ENCODE measurements at places on chromosomes 7 and 10.

GRCh38 chr7:115603416-115603815 lies 427.1 kb downstream of the TFEC start:
- DNase-seq, result no peak

DNA sequence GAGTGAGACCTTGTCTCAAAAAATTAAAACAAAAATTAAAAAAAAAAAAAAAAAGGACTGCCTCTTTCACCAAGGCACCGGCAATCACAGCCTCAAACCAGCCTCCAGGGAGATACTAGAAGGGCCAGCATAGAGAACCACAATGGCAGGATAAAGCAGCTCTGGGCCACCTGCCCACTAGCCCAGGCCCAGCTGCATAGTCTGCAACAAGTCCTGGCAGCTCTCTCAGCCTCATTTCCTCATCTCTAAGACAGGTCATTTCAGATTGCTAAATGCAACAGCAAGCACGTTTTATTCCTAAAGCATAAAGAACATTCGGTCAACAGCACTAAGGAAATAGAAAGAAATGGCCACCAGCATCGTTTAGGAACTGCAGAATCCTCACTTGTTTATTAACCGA lies 28.8 kb downstream of the XPNPEP1 start:
- DNase-seq, result no peak

GRCh38 chr7:1059200-1060091 lies 15.1 kb downstream of the GPR146 start:
- DNase-seq, result no peak

DNA sequence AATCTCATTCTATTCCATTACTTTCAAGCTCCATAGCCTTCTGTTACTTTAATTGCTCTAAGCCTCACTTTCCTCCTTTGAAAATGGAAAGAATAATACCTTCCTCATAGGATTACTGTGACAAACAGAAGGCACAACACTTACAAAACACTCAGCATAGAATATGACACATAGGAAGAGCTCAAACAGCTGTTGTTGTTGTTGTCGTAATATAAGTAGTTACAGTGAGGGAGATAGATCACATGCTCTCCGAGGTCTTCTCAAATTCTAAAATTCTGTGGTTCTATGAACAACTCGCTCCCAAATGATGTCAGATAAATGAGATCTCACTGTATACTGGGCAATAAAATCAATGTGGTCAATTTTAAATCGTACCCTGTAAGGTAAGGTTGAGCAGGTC lies 1049.3 kb upstream of the C7orf33 start:
- no peak for DNase-seq

GRCh38 chr7:134785842-134786241 lies 6.4 kb downstream of the CALD1 start:
- no peak for DNase-seq

DNA sequence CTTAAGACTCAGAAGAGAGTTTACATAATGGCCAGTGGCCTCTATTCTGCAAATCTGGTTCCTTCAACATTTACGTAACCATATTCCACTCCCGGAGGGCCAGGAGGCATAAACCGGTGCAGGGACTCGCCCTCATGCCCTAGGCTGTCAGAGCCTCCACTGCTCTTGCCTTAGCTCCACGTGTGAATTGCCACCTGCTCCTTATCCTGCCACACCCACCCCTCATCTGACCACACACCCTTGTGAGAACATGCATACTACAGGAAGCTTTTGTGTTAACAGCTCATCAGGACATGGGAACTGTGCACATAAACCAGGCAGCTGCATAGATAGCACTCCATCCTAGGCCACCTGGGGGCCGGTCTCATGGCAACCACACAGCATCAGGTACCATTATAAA lies 146.7 kb upstream of the PFKP start:
- no peak for DNase-seq

DNA sequence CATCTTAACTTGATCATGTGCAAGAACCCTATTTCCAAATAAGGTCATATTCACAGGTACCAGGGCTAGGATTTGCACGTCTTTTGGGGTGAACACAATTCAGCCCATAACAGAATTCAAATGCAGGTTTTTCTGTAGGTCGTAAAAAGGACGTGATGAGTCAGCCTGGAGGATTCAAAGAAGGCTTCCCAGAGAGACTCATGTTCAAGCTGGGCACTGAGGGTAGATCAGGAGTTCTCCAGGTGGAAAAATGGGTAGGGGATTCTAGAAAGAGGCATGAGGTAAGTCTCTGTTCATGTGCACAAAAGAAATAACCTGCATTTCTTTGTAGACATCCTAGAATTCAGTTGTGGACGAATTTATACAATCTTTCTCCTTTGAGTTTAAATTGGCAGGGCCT lies 160.4 kb downstream of the RPS24 start:
- no peak for DNase-seq

DNA sequence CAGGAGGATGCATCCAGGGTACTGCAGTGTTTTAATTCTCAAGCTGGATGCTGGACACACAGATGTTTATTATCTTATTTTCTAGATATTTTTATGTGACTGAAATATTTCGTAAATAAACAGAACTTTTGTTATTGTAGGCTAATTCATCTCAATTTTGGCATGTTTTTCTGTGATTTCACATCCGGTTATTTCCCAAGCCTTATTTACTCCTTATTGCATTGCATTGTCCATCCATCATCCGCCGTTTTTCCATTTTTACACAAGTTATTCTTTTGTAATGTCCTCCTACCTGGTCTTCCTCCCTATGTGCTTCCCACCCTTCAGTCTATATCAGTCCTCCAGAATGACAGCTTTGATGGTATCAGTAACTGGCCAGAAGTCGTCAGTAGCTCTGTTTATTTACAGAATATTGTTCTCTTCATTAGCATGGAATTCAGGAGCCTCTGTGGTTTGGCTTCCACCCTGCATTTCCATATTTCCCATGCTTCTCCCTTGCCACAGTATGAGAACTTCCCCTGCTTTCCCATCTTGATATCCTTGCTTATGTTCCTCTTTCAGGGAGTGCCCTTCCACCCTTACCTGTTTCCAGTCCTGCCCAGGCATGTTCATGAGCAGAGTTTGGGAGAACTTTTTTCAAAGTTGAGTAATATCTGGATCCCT lies 16.1 kb downstream of the GNAI1 start:
- no peak for DNase-seq

GRCh38 chr10:30170814-30171213 lies 111.4 kb upstream of the JCAD start:
- no peak for DNase-seq

- peak; percentile 81 for DNase-seq
Observed at GRCh38 chr10:30422981-30423654, 10.9 kb upstream of the MAP3K8 start.

DNA sequence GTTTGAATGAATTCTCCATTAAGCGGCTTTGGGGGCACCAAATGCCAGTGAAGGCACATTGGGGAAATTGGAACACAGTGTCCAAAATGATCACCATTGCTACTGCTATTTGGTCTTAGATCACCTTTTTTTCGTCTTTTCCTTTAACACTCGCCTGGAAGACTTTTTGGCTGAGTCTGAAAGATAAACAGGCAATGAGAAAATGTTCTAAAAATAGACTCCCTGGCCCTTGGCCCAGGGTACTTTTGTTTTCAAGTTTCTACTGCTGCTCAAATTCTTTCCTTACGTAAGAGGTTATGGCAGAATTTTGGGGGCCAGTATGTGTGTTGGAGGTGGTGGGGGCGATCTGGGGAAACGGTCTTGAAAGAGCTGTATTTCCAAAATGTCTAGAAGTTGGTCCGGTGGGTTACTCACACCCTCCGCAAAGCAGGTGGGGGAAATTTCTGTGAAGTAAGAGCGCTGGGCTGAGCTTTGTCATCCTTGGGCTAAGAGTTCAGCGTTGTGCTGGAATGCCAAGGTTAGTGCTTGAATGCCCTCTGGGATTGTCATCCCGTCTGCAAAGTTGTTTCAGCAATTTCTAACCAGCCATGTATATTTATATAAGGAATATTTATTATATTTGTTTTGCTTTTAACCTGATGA lies 1.3 kb upstream of the ITPRIP start:
- peak; percentile 48 for DNase-seq

DNA sequence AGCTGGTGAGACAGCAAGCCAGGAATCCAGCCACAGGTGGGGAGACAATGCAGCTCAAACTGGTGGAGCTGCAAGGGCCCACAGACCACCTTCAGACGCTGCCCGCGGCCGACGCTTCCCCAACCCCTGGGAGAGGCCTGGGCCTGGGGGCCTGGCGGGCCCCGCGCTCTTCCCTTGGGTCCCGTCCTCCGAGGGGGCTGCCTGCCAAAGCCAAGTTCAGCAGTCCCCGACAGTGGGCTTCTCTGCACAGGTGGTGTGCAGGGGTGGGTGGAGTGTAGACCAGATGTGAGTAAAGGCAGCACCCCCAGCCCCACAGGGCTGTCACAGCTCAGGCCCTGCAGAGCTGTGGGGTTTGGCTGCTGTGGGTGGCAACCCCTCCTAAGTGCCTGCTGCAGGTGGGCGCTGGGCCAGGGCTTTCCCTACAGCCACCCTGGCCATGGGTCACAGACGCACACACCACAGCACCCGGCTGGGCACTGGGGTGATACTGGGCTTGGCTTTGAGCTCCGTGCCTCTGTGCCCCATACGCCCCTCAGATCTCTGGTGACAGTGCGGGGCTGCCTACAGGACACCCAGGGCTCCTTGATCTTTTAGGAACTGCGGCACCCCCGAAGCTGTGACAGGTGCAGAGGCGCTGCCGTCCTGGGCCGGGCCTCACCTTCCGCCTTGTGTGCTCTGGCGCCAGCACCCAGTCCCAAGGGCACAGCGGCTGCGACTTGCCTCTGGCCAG lies 20.5 kb downstream of the BNIP3 start:
- DNase-seq, result no peak

- DNase-seq, result peak; percentile 86
Observed at GRCh38 chr10:132447446-132448247, 50.6 kb downstream of the PWWP2B start.

DNA sequence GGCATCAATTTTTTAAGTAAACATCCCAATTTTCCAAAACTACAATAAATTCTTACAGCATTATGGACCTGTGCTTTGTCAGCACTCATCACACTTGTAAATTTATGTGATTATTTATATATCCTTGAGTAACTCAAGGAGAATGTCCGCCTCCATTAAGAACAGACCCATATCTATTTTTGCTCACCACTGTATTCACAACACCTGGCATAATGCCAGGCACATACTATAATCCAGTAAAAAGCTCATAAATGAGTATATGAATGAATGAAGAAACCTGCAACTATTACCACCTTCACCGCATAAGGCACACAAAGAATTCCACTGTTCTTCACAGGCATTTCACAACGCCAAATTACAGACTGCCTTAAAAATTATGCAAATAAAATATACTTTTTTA lies 46.9 kb downstream of the MINDY3 start:
- DNase-seq, result no peak

- DNase-seq, result no peak
Observed at GRCh38 chr7:86485827-86486226, 157.9 kb upstream of the GRM3 start.

DNA sequence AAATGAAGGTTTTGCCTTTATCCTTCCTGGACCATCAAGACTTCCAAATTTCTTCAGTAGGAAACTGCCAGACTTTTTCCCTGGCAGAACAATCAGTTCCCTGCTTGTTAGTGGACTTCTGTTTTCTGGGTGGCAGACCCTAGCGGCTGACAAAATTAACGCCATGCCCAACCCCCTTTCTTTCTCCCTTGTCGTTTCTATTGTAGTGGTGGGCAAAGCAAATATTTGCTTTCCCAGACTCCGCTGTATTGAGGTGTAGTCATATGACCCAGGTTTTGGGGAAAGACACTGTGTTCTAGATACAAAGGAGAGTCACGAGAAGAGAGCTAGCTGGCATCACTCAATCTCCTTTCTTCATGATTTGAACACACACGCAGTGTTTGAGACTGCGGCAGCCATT lies 7.7 kb downstream of the PON2 start:
- no peak for DNase-seq

DNA sequence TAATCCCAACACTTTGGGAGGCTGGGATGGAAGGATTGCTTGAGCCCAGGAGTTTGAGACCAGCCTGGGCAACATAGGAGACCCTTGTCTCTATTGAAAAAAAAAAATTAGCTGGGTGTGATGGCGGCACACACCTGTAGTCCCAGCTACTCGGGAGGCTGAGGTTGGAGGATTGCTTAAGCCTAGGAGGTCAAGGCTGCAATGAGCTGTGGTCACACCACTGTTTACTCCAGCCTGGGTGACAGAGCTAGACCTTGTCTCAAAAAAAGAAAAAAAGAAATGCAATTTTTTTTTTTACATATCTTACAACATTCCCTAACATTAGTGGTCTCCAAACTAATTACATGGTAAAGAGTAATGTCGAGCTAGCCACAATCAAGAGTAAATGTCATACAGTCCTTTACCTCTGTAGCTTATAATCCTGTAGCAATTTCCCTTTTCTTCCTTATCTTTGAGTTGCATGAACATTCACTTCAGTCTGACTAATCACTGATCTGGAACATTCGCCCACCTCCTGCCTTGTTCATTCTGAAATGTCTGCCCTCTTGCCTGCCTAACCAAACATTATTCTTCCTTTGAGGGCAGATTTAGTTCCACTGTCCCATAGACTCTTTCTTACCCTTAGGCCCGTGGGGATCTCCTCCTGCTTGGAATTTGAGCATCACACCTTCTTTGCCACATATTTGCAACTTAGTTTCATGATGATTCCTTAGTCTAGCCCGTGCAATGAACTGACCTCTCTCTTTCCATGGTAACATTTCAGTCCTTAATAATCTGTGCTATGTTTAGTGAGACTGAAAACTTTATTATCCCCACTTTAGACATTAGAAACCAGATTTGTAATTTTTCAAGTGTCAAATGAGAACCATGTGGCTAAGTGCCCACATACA lies 4.8 kb upstream of the VCL start:
- DNase-seq, result peak; percentile 46

- no peak for DNase-seq
Observed at GRCh38 chr10:1573334-1573969, 163.9 kb downstream of the ADARB2 start.

DNA sequence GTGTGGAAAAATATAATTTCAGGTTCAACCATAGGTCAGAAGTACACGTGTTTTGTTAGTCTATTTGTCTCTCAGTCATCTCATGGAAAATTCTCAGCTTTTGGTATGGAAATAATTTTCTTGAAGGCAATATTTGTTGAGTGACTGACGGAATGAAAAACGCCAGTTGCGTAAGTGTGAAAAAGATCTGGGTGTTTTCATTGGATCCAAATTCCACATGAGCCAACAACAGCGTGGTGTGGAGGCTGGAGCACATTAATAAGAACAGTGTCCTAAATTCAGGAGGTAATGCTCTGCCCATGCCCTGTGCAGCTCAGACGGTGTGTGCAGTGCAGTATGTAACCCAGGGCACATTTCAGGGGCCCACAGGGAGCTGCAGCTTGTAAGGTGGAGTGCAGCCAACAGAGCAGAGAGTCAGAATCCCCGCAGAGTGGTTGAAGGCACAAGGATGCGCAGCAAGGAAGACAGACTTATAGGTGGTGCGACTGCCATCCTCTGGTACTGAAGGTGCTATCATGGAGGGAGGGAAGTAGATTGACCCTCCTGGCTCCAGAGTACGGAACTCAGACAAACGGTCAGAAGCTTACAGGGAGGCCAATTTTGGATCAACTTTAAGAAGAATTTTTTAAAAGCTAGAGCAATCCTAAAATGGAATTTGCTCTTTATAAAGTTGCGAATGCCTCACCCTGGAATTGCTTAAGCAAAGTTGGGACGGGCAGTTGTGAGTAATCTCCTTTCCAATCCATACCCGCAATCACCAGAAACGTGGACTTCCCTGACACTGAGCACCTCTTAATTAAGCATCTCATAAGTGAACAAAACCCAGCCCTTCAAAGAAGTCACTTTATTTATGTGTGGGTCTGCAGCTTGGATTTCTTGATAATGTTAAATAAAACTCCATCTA lies 38.0 kb downstream of the EGFR start:
- DNase-seq, result no peak

- DNase-seq, result no peak
Observed at GRCh38 chr10:75105576-75106197, 5.8 kb upstream of the SAMD8 start.

- DNase-seq, result no peak
Observed at GRCh38 chr7:26587536-26587935, 276.9 kb downstream of the SKAP2 start.

All from CD14-positive monocyte (primary cell).